ENCODE measurements at places on chromosomes 4 and X.
A peak's percentile ranks its signal among the peaks of the same experiment; 100 is the strongest.

DNA sequence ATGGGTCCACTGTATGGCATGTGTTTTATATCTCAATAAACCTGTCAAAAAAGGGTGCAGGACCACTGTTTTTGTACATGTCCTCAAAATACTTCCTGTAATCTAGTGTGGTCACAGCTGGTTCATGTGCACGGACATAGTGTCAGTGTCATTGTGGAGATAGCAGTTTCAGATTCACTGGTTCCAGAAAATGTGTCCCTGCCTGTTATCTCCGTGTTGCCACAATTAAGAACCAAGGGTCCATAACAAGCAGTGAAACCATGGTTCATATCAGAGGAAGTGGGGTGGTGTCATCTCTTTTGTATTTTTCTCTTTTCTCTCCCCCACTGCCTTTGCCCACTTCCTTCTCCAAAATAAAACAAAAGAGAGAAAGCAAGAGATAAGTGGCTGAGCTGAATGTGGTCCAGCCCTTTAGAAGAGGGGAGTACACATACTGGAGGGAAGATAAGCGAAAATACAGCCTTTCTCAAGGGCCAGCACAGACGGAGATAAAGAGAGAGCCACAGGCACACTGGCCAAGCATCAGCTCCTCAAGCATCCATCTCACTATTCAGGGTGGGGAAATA, 51.2 kb downstream of the TBL1X start:
- no peak for DNase-seq

GRCh38 chrX:71214152-71214551, 8.9 kb upstream of the GJB1 start:
- DNase-seq = no peak

- DNase-seq = no peak
Observed at GRCh38 chrX:2710041-2710840, 19.1 kb downstream of the CD99 start.

- DNase-seq = no peak
Observed at GRCh38 chr4:33649015-33649414, 2595.3 kb downstream of the ARAP2 start.

DNA sequence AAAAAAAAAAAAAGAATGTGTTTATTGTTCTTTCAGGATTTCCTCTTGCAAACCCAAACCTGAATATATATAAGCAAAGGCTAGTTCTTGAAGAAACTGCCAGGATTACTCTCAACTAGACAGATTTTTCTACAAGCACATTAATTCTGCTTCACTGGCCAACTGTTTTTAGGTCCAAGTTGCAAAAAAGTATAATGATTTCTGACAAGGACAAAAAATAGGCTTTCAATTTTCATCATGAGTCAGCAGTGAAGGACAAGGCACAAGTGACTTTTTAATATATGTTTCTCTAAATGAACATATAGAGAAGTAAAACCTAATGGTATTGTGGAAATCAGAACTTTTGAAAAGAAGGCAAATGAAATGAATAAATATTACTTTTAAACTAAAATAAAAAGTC, 73.7 kb downstream of the ELOVL6 start:
- no peak for DNase-seq

DNA sequence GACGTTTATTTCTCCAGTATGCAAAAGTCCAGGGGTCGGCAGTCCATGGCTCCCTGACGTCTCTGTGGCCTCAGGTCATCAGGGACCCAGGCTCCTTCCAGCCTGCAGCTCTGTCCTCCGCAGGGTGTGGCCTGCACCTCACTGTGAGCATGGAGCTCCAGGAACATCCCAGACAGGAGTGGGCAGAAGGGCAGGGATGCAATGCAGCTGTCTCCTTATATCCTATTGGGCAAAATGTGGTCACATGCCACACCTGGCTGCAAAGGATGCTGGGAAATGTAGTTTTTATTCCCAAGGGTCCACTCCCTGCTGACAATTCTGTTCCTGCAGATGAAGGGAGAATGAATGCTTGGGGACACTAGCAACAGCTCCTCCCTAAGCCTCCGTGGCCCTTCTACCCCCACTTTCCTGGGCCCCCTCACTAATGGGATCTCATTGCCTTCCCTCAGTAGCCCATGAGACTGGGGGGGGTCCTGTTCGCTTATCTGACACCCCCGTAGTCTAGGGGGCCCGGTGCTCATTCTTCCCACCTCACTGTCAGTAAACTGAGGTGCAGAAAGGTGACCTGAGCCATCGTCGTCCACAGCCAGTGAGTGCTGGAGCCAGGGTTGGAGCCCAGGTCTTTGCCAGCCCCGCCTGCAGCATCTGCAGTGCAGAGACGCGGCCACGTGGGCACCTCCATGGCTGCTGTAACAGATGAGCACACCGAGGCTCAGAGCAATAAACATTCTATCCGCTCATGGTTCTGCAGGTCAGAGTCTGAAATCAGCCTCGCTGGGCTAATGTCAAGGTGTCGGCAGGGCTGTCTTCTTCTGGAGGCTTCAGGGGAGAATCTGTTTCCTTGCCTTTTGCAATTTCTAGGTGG, 5.9 kb upstream of the GRPEL1 start:
- peak; percentile 70 for DNase-seq

DNA sequence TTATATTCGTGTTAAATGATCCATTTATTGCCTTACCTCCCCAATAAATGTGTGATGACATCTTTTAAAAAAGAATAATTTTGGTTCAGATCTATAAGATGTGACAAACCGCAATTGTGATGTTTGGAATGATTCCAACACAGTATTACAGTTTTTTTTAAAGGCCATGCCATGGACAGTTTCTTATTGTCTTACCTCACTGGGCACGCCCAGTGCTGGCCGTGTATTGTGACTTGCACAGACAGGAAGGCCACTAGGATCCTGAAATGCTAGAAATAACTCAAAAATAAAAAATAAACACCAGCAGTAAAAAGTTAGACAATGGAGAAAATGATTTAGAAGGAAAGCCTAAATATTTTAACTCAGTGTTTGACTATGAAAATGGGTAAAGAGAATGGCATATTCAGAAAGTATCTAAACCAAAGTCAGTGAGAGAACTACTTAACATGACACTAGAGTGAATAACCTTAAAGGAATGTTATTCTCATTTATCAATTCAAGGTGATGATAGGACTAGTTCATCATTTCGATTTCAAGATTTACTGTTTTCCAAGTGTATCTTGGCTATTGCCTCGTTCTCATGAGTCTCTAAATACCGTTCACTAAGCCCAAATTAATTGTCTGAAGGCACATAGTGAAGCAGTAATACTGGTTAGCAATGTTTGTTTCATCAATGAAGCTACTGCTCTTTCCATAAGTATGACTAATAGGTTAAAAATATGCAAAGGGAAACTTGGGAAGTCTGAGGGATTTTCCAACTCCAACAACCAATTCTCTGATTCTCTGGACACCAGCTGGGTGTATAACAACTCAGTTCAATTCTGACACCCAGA, 46.1 kb upstream of the VEGFC start:
- DNase-seq = no peak

GRCh38 chr4:80091184-80091583, 18.2 kb upstream of the ANTXR2 start:
- DNase-seq = no peak

- DNase-seq = no peak
Observed at GRCh38 chr4:168908093-168908492, 102.0 kb downstream of the CBR4 start.

GRCh38 chrX:1487401-1487800, 34.7 kb upstream of the ASMTL start:
- DNase-seq = no peak

DNA sequence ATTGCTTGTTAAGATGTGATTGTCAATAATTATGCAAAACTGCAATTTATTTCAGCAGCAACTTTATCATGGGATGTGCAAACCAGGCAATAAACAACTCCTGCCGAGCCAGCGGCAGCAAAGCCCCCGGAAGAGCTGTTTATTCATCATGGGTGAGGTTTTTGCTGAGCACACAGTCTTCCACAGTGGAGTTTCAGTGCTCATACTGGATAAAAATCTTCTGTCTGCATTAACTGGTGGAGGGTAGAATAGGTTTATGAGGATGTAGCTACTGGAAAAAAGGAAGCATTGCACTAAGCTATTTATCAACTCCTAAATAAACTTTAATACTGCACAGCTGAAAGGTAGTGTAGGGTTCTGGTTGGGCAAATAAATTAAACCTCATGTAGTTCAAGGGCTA, 557.4 kb upstream of the FTHL17 start:
- DNase-seq = no peak

GRCh38 chr4:2689114-2689513, 67.0 kb downstream of the TNIP2 start:
- no peak for DNase-seq

GRCh38 chr4:101332424-101332823, 14.9 kb downstream of the PPP3CA start:
- no peak for DNase-seq

DNA sequence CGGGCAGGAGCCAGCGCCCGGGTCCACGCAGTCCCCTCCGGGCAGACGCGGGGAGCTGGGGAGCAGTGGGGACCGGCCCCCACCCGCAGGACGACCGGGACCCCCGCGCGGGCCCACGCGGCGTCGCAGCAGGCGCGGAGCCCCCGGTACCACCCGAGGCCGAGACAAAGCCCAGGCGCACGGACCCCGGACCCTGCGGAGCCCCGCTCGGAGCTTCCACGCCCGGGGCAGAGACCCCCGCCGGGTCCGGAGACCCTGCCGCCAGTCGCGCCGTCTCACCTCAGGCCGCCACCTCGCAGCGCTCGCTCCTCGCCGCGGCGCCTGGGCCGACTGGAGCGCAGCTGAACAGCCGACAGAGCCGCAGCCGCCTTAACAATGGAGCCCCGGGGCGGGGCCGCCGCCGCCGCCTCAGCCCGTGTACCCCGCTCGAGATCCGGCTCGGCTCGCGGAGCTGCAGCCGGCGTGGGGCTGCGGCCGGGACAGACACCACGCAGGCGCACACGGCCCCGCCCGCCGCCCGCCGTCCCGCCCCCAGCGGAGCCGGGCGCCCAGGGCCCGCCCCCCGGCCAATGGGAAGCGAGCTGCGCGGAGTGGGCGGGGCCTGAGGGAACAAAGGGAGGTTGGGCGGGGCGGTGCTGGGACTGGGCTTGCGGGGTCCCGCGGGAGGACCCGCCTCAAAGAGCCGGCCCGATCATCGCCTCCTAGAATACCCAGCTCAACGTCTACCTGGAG, at the start of gene AFAP1:
Gene AFAP1, minus strand, starts transcription at position 485 of the 732 bp plus-strand sequence. CDS start 67,783 bp downstream, outside the sequence.
- peak; percentile 73 for DNase-seq

DNA sequence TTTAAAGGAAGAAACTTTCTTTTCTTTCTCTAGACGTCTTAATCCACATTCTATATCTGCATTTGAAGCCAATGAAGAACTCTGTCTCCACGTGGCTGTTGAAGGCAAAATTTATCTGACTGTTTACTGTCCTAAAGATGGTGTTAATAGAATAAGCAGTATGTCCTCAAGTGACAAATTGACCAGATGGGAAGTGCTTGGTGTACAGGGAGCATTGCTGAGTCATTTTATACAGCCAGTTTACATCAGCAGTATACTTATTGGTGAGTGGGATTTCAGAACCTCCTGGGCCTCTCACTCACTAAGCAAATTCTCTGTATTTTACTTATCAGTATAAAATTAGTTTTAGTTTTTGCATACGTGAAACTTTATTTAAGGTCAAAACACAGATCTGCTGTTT, 33.7 kb downstream of the ADAD1 start:
- no peak for DNase-seq

DNA sequence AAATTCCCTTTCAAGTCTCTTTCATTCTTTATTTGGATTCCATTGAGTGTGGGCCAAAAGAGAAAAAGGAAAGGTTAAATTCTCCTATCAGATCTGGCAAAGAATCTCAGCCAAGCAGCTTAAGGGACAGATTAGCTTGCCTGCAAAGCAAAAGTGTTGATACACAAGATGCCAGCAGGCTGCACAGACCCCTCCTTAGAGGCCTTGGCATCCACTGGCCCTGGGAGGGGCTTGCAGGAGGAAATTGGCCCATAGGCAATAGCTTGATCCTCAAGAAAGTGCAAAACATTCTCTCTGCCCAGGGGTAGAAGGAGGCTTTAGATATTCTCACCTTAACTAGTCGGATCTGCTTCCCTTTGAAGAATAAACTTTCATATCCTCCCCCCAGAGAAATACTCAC, 300.4 kb upstream of the CPEB2 start:
- DNase-seq = no peak

- no peak for DNase-seq
Observed at GRCh38 chr4:109875106-109875505, 27.2 kb downstream of the LRIT3 start.

DNA sequence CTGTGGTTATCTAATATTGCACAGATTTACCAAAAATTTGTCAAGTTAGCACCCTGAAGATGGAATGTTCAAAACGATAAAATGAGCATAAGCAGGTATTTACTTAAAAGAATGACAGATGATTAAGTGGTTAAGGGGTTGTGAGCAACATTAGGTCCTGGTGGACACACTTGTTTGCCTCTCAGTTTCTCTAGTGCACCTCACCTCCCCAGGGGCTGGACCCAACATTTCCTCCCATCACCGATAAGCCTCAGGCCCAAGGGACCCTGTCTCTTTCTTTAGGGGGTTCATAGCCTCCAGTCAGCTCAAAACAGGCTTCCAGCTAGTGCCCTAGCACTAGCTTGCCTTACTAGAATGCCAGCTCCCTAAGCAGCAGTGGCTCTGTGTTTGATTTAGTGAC, 88.0 kb downstream of the ATP11C start:
- DNase-seq = no peak

- no peak for DNase-seq
Observed at GRCh38 chr4:15938182-15938581, 358 bp downstream of the FGFBP1 start.

DNA sequence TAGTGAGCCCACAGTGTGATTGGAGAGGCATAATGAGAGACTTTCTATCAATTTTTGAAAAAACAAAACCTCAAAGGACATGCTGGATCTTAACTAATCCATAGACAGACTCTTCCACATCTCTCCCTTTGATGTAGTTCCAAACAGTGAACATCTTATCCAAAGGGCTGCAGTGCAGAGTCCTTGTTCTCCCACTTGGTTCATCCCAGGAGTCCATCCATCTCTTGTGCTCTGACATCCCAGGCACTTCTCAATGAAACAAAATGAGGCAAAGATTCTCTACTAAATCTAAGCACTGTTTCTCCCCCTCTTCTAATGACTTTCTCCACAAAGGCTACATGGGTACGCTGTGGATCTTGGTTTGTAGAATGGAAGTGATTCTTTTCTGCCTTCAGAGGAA, 8.3 kb downstream of the SHROOM3 start:
- no peak for DNase-seq

GRCh38 chr4:59956366-59956765, 1243.8 kb upstream of the ADGRL3 start:
- no peak for DNase-seq

DNA sequence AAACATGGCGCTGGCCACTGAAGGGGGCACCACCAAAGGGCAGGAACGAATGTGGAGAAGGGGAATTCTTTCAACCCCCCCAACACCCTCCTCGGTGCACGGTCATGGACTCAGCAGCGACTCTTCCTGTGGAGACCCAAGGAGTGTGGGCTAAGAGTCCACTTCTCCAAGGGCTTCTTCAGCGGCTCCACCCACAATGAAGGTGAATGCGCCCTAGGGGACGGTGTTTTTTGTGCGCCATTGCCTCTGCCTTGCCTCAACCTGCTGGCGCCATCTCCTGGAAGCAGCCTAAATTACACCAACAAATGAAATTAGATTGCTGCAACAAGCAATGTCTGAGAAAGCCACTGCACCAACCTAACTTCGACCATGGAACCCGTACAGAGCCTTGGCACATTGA, 169.2 kb upstream of the MAGEB18 start:
- DNase-seq = no peak

GRCh38 chrX:154445776-154446175, 1.8 kb downstream of the FAM50A start:
- no peak for DNase-seq

All from dorsolateral prefrontal cortex (tissue), 122 donors.